ENCODE measurements at places on chromosomes 7 and 10. TPM values are rescaled to one million over a fixed set of nuclear protein-coding genes. Genes with fewer than 3 reads are reported as not detected.

Gene JCAD
- polyA plus RNA-seq, result 8.3 TPM

Gene SYCE1
- polyA plus RNA-seq, result 0.41 TPM

Gene SLC18A3
- polyA plus RNA-seq, result not detected

Gene TUBAL3
- not detected for polyA plus RNA-seq

Gene PTPN20
- 0.24 TPM for polyA plus RNA-seq

Gene TMEM176A
- 0.38 TPM for polyA plus RNA-seq

Gene CYP26C1
- polyA plus RNA-seq, result 0.02 TPM

Gene OR2A1
- 0.07 TPM for polyA plus RNA-seq

Gene FAM25G
- polyA plus RNA-seq, result not detected

Gene DDX50
- polyA plus RNA-seq, result 48.6 TPM

Gene ACBD5
- 16.9 TPM for polyA plus RNA-seq

Gene KLLN
- 0.49 TPM for polyA plus RNA-seq

Gene PDZD7
- polyA plus RNA-seq, result 0.50 TPM

Gene SPDYE16
- not detected for polyA plus RNA-seq
